ENCODE measurements at places on chromosomes 3 and 15. TPM values are rescaled to one million over a fixed set of nuclear protein-coding genes. Genes with fewer than 3 reads are reported as not detected.

The ISLR2 gene
- 0.48 TPM for total RNA-seq

The THRB gene
- total RNA-seq, result 29.8 TPM

DNA sequence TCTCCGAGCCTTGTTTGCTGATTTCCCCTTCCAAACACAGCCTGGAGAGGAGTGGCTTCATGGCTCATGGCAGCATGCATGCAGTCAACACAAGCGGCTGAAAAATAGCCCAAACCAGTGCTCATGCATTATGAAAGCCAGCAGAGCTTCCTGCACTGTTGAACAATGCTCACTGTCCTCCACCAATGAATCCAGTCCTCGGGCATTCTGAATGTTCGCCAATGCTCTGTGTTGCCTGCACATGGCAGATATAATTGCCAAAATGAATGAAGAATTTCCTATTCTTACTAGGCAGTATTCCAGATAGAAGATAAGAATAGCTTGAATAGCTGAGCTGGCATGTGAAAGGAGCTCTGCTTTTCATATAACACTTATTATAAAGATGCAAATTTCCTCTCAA is 252.7 kb downstream of the ROBO1 start:
- H3K27me3 ChIP-seq, result no peaks in the 10 kb centered on the region
- no peak overlapping the region for H3K4me3 ChIP-seq
- no peaks in the 10 kb centered on the region for H3K36me3 ChIP-seq
- no peak for DNase-seq
- no peak overlapping the region for H3K27ac ChIP-seq
- H3K4me1 ChIP-seq, result no peaks in the 10 kb centered on the region

DNA sequence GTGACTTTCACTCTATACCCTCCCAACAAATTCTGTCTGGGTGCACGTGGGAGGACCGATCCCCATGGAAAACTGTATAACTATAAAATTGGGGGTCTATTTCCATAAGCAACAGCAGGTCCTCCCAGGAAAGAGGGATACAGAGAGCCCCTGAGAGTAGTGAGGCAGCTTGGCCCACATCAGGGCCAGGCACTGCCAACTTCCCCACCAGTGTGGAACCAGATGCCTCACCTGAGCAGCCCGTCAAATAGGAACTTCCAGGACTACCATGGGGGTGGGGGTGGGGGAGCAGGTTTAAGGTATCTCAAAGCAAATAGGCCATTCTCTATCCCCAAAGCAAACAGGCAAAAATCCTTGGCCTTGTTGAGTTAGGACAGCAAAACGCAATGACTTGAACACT is 33.3 kb upstream of the DUSP7 start:
- H3K4me3 ChIP-seq, result no peak overlapping the region
- H3K27me3 ChIP-seq, result no peaks in the 10 kb centered on the region
- no peaks in the 10 kb centered on the region for H3K36me3 ChIP-seq
- peak overlapping the region; percentile 93 for H3K27ac ChIP-seq
- no peak for DNase-seq

DNA sequence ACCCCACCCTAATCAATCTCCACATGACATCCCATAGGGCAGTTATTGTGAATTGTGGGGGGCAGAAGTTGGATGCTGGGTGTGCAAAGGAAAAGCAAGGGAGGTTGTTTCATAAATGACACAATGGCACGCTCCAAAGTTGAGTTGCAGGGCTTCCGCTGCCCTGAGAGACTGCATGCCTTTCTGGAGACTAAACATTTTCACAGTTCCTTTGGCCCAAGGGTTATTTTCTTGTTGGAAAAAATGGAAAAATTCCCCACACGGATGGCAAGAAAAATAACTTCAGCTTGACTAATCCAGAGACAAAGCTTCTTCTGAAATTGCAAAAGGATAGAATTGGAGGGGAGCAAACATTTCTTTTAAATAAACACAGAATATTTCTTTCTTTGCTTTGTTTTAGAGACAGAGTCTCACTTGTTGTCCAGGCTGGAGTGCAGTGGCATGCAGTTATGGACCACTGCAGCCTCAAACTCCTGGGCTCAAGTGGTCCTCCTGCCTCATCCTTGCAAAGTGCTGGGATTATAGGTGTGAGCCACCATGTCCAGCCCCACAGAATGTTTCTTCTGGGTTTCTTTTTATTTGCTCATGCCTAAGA is 19.1 kb upstream of the TPM1 start:
- no peak for DNase-seq
- H3K27ac ChIP-seq, result peak overlapping the region; percentile 71
- no peaks in the 10 kb centered on the region for H3K4me1 ChIP-seq
- H3K27me3 ChIP-seq, result no peaks in the 10 kb centered on the region

The NR2F2 gene
- total RNA-seq, result 22.9 TPM

The ANKUB1 gene
- not detected for total RNA-seq

Measured in breast epithelium (tissue), 4 donors.